ENCODE measurements at places on chromosomes 2 and 18. TPM values are rescaled to one million over a fixed set of nuclear protein-coding genes. Genes with fewer than 3 reads are reported as not detected.

- DNase-seq = peak; percentile 19
Measured at GRCh38 chr2:153557211-153557610, 78.6 kb upstream of the RPRM start.

DNA sequence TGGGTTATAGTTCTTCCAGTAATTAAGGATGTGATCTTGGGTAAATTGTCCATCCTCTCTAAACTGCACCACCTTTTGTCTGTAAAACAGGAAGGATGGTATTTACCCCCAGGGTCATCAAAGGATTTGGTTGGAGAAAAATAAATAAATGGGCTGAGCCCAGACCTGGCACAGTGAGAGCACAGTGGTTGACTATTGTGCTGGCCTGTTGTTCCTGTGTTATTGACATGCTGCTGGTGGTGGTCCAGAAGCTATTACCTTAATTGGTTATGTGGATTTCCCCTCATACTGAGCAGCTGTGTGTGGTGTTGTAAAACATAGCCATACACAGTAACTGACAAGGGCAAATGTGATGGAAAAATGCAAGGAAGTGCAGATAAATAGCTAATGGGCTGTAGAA is 746 bp upstream of the IL37 start:
- DNase-seq = no peak

GRCh38 chr2:49240608-49241007 is 86.3 kb upstream of the FSHR start:
- DNase-seq = peak; percentile 14

- DNase-seq = peak; percentile 40
Measured at GRCh38 chr2:151410485-151410834, 758 bp downstream of the RIF1 start.

- no peak for DNase-seq
Measured at GRCh38 chr18:75477900-75478299, 50.4 kb upstream of the SMIM21 start.

MDH1B gene
- polyA plus RNA-seq = 3.2 TPM

SERPINB3 gene
- not detected for polyA plus RNA-seq

COLEC11 gene
- 0.30 TPM for polyA plus RNA-seq

CYBRD1 gene
- polyA plus RNA-seq = 31.6 TPM

All from A549 (cell line).